ENCODE measurements at places on chromosomes 12 and 14.

DNA sequence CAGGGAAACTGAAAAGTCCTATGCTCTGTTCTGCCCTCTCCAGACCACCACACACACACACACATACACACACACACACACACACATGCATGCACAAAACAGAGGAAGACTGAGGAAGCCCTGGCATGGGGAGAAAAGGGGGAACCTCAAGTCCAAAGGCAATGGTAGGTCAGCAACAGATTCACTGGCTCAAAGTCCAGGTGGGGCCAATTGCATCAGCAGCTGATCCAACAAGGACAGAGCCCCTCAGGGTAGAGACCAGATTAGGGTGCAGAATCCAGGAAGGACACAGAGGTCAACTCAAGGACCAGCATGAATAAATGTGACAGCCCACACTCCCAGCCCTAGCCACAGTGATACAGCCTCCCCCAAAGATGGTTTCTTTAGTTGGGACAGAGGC lies 425.0 kb upstream of the SOX5 start:
- DNase-seq = no peak

DNA sequence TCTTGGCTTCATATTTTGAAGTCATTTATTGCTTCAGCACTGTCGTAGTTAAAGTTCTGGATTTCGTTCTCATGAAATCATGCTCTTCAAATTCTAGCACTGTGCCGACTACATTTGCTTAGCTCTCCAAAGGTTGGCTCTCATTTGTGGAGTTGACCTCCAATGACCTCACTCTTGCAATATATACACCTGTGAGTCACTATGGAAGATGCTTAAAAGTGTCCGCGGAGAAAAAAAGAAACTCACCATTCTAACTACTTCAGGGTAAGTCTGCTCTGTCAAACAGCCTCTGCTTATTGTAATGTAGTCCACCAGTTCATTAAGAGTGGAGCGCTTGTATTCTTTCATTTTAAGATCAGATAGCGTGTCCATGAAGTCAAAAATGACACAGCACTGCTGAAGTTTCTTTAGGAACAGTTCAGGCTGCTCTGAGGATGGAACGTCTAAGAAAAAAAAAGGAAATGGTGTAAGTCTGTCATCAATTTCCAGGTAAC lies 89.7 kb downstream of the PPP2R5E start:
- no peak for DNase-seq

DNA sequence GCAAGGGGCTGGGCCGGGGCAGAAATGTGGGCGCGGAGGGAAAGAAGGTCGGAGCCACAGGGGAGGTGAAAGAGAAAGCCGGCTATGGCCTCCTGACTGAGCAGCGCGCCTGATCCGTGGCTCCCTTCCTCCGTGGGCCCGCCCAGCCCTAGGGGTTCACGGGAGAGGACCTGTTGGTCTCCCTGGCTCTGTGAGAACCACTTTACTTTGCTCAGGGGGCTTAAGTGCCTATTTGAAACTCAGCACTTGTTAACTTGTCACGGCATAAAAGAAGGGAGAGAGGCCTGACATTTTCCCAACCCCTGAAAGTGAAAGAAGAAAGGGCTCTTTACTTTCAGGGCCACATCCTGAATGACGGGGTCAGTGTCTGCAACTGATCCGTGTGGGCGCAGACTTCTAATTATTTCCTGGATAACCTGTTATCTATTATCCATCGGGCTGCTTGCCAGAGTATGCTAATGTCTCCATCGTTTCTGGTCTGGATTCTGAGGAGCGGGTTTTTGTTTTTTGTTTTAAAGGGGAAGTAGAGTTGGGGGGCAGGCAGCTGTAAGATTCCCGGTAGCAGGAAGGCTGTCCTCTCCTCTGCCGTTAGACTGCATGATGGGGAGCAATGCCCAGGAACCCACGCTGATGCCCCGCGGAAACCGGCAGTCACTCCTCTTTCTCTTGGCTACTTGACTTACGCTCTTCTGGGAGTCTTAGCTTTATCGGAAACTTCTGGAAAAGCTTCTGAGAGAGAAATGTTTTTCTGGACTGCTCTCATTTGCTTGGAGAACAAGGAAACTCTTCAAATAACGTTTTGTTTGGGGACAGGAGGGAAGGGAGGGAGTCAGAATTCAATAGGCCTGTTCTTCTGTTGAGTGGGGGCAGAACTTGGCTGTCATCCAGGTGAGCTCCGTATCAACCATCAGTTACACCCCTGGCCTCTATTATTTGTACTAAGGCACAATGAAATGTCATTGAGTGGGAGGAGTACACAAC lies 127.7 kb upstream of the MAX start:
- peak; percentile 54 for DNase-seq

DNA sequence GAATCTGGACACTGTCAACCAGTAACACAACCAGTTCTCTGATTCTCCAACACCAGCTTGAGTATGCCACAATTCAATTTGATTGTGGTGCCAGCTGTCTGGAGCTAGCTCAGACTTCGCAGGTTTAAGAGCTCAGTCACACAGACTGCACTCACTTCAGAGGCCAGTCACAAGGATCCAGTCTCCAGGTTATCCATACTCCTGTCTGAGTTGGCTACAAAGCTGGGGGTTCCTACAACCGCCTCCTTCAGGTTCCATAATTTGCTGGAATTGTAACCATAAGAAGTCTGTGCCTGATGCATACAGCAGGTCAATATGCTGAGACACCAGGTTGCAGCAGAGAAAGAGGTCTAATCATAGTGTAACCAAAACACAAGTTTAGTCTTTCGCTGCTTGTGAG lies 70.5 kb upstream of the CPSF6 start:
- no peak for DNase-seq

Measured in EL (cell line).